ENCODE measurements at places on chromosomes 6 and 20.

DNA sequence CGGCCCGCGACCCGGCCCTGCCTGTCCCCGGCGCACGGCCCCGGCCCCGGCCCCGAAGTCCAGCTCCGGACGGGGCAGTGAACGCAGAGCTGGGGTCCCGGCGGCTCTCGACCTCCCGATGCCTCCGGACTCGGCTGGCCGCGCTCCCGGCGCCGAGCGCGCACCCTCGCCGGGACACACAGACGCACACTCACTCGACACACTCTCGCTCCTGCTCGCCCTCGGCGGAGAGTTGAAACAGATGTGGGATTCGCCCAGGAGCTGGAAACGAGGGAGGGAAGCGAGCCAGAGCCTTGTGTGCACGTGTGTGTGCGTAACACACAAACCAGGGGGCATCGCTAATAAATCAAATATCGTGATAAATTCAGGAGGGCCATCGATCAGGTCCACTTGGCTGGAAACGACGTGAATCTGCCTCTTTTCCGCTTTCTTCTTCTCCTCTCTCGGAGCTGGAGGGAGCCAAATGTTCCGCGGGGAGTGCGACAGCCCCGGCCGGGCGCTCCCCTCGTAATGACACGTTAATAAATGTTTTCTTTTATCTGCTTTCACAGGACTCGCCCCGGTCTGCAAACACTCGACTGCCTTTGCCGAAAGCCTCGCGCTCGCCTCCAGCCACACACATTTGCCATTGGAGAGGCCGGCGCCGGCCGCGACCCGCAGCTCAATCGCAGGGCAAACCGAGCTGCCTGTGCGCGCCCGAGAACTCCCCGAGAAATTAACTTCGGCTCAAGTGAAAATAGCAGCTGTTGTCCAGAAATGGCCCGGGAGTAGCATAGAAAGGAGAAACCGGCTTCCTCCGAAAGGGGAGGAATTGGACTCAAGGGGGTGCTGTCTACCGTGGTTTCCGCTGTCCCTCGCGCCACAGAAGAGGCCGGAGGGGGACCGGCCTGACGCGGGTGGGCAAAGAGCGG is 828 bp upstream of the SULF2 start:
- peak; percentile 57 for DNase-seq

DNA sequence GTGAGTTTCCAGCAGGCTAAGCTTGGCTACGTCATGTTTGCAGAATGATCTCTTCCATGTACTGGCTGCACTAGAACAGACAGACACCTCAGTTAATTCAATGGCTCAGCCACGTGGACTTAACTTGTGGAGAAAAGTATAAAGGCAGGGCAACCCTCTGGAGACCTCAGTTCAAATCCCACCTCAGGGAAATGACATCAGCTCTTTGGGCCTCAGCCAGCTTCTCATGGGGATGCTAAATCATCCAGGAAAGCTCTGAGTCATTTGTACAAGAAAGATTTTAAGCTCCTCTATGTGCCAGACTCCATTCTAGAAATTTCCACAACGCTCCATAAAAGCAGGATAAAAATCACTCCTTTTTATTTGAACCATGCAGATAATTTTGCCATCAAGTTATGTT is 128.5 kb upstream of the SALL4 start:
- no peak for DNase-seq

GRCh38 chr6:408599-409102 is 17.1 kb downstream of the IRF4 start:
- no peak for DNase-seq

GRCh38 chr6:111096246-111096645 is 8.9 kb downstream of the SLC16A10 start:
- DNase-seq = no peak

DNA sequence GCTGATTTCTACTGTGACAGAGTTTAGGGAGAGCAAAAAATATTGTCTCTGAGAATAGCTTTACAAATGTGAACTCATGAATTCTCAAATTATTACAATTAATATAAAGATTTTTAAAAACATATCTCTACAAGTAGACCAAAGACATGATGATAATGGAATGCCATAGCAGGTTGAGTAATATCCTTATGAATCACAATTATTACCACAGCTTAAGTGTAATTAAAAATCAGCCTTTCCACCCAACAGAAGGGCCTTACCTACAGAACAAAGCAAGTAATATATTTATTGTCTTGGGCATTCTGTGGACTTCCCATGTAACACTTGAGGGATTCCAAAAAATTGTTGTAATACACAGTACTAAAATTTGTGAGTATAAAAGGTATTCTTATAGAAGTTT is 1099.6 kb upstream of the GJE1 start:
- DNase-seq = no peak

DNA sequence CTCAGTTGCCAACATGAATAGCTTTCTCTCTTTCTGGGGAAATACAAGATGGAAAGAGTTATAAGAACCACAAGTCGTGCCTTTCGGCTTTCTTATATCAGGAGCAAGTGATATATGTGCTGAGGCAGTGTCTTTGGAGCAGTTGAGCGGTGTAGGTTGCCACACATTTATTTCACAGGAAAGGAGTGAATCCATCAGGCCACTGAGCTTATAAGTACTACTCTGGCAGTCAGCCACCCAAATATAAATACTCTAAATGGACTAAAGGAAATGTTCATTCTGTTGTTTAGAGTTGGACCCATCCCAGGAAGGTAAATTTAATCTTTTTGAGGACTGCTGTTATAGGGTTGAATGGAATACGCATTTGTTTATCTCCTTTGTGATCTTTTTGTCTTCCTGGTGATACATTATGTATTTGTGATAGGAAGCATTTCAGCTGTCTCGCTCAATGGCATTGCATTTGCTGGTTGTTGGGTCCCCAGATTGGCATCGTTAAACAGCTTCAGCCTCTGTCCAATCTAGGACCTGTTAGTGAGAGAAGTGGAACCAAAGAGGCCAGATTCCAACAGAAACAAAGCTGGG is 139.7 kb downstream of the SOBP start:
- no peak for DNase-seq

DNA sequence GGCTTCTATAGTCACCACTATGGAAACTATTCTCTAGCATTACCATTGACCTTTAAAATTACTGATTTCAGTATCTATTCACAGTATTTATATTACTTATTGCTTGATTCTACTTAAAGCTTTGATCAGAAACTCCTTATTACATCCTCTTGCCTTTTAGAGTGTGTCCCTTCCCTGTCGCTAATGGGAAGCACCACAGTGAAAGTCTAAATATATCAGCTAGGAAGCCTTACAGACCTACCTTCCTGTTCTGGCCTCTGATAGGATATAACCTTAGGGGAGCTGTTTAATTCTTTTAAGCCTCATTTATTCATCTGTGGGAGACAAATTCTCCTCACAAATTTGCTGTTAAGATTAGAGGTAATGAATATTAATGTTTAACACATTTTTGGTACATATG is 122.7 kb downstream of the ADGRB3 start:
- no peak for DNase-seq

DNA sequence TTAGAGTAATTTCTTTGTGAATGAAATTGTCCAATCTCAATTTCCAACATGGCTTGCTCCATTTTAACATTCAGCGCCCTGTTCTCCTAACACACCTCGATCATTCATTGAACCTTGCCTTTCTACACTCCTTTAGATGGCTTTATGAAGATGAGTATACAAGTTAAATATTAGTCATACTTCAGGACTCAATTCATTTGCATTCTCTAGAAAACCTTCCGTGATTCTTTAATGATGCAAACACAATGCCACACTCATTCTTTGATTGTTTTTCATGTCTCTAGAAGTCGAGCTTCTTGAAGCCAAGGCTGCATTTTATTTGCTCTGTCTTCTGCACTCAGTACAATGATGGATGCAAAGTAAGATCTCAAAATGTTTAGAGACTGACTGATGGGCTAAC is 641.2 kb downstream of the DOK5 start:
- DNase-seq = no peak

DNA sequence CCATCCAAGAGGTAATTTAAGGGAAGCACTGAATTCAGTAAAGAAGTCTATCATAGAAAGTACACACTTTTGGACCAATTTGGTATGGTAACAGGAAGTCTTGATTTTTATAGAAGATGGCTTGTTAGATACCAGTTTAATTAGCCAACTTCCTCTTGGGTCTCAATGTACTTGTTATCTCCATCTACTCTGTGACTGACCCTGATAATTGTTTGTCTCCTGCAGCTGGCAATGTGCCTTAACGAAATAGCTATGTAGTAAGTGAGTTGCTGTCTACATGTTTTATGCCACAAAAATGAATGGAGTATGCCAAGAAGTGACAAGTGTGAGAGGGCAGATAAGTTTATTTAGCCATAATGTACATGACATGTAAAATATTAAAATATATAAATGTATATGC is 410.5 kb upstream of the MAN1A1 start:
- DNase-seq = no peak

DNA sequence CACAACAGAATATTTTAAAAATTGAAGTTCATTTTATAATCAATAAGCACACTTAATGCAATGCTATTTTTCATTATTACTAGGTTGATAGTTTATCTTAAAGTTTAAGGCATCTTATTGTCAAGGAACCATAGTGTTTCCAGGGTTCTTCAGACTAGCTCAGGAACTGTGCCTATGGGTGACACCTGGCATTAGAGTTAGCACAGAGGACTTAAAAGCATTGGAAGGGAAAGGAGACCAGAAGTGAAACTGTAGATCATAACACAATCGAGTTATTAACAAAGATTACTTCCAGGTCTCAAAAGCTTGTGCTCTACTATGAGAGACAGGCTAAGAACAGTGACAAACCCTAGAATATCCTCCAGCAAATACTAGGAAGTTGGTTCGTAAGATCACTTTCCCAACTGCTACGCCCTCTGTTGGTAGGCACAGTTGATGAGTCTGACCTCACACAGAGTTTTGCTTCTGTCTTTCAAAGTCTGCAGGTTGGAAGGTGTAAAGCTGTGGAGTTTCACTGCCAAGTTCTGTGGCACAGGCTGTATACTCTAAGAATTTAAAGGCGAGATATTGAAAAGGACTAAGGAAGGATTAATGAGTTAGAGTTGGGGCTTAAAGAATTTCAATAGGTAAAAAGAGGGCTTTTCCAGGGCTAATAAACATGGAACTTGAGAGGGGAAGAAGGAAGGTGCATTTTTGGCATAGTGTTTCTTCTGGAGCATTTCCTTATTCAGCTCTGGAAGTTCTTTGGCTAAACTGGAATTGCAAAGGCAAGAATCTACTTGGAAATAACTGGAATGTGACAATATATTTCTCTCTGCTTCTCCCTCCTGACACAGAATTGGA is 531.3 kb upstream of the JAG1 start:
- no peak for DNase-seq

- no peak for DNase-seq
Observed at GRCh38 chr6:105925706-105926105, 160.4 kb upstream of the PRDM1 start.

- no peak for DNase-seq
Observed at GRCh38 chr6:159119791-159120190, 49.4 kb upstream of the FNDC1 start.

- no peak for DNase-seq
Observed at GRCh38 chr20:35431621-35432429, 6.2 kb downstream of the GDF5 start.

GRCh38 chr6:38117281-38117680 is 297.8 kb downstream of the ZFAND3 start:
- DNase-seq = no peak

GRCh38 chr6:22681761-22682160 is 112.4 kb downstream of the HDGFL1 start:
- DNase-seq = no peak

DNA sequence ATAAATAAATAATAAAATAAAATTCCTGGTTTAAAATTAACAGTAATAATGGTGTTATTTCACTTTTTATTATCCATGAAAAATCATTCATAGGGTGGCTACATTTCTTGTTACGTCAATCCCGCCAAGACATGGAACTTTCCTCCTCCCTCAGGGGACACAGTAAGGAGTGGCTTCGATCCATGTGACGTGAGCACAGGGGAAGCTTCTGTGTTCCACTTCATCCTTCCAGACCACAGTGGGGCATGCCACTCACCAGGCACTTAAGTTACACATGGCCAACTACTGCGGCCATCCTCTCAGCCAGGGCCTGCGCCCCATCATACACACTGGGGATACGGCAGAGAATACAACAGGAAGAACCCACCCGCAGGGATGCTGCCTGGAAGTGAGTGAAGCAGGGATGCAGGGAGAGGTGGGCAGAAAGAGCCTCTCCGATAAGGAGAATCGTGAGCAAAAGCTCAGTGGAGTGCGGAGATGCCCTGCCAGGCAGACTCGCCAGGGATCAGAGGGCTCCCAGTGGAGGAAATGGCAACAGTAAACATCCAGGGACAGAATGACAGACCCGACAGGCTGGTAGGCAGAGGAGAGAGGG is 75.3 kb downstream of the ATP9A start:
- DNase-seq = no peak

GRCh38 chr6:79301290-79301689 is 66.8 kb upstream of the HMGN3 start:
- no peak for DNase-seq

DNA sequence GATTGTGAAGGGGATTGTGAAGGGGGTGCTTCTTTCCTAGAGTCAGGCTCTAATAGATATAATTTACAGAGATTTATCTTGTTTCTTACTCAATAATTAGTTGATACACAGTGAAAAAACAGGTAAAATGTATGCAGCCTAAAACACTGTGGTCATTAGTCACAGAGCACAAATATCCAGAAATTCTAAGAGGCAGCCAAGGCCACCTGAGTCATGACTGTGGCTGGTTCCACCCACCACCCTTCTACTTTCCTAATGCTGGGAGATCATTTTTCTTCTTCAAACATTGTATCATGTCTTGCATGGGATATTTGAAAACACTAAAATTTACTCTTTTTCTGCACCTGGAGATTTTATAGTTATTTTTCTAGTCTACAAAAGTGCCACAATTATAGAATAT is 181.6 kb downstream of the OTOR start:
- no peak for DNase-seq

- DNase-seq = no peak
Observed at GRCh38 chr6:148329596-148330381, 12.8 kb upstream of the SASH1 start.

- DNase-seq = no peak
Observed at GRCh38 chr6:128598571-128598970, 78.2 kb upstream of the PTPRK start.

DNA sequence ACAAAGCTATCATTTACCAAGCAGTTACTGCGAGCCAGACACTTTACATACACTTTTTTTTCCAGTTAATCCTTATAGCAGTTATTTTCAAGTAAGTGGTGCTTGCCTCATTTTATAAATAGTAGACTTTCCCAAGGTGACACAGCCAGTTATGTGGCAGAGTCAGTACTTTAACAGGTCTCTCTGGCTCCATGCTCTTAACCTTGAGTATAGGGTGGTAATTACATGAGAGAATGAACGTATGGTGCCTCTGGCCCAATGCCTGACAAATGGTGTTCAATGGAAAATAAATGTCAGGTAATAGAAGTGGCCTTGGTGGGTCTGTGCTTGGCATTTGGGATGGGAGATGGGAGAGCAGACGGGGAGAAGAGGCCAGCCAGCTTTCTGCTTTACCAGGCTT is 316.3 kb downstream of the SLC35F1 start:
- DNase-seq = no peak

Data from progenitor cell of endocrine pancreas (in vitro differentiated cells).